Gastroesophageal sphincter (tissue), 4 donors: ENCODE measurements at places on chromosomes 5 and 9. TPM values are rescaled to one million over a fixed set of nuclear protein-coding genes. Genes with fewer than 3 reads are reported as not detected.

The SPATA31D4 gene
- not detected for total RNA-seq

The NPR3 gene
- total RNA-seq, result 4.9 TPM

The ZNF366 gene
- total RNA-seq, result 2.8 TPM

The TMEM174 gene
- total RNA-seq, result not detected

The LCN1 gene
- total RNA-seq, result not detected

The MLANA gene
- not detected for total RNA-seq

The SLCO4C1 gene
- not detected for total RNA-seq

The PDE6A gene
- not detected for total RNA-seq

The SPINK13 gene
- not detected for total RNA-seq

The ADAMTS2 gene
- 23.7 TPM for total RNA-seq

The TRIM7 gene
- total RNA-seq, result 11.0 TPM

The DAB2 gene
- total RNA-seq, result 43.9 TPM

The LIX1 gene
- total RNA-seq, result 0.08 TPM

The ST8SIA4 gene
- 3.9 TPM for total RNA-seq

The CSNK1A1 gene
- total RNA-seq, result 326 TPM

The NMUR2 gene
- total RNA-seq, result not detected

The OR13D1 gene
- total RNA-seq, result not detected

The NSA2 gene
- total RNA-seq, result 138 TPM

The PHPT1 gene
- total RNA-seq, result 63.5 TPM

The CPEB4 gene
- total RNA-seq, result 43.3 TPM

The PTPRD gene
- 27.3 TPM for total RNA-seq

The RALGPS1 gene
- 14.2 TPM for total RNA-seq

The FTMT gene
- not detected for total RNA-seq

The FRRS1L gene
- 11.3 TPM for total RNA-seq
